ENCODE measurements at places on chromosomes 3 and 15.

DNA sequence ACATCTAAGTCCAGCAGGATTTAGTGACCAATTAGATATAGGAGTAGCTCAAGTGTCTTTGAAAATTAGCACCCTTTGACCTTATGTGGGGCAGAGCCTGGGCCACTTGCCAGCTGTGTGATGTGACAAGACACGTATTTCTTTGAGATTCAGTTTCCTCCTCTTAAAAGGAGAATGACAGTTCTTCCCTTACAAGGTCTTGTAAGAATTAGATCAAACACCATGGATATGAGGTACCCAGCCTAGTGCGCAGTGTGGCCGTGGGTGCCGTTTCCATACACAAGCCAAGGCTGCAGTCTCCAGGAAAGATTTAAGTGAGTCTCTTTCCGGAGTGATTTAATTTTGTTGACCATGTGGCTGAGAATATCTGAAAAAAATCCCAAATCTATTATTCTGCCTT, 46.3 kb downstream of the ARHGAP31 start:
- no peak for DNase-seq

DNA sequence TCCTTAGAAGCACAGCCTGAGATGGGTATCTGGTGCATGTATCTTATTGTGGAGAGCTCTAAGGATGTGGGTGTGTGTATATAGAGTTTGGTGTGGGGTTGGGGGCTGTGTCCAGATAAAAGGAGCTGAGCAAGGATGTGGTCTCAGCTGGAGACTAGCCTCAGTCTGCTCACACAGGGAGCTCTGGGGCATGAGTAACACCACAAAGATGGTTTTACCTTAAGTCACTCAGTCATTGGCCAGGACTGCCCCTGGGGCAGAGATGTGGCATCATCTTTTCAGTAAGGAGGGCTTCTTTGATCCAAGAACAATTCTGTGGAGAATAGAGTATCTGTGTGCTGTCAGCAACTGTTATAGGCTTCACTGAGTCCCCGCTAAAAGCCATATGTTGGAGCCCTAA, 163.4 kb upstream of the NUDT16 start:
- no peak for DNase-seq

DNA sequence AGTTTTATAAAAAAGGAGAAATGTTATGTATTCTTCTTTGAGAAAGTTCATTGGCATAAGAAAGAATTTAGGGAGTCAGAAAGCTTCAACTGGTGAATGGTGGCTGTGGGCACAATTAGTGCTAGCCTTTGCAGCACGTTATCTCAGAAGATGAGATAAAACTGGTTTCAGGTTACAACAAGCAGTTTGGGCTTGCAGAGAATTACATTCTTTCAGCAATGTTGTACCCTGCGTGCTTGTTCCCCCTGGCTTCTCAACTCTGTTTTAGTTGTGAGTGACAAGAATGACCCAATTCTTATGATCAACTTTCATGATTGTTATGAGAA, 31.6 kb upstream of the ACP3 start:
- no peak for DNase-seq

DNA sequence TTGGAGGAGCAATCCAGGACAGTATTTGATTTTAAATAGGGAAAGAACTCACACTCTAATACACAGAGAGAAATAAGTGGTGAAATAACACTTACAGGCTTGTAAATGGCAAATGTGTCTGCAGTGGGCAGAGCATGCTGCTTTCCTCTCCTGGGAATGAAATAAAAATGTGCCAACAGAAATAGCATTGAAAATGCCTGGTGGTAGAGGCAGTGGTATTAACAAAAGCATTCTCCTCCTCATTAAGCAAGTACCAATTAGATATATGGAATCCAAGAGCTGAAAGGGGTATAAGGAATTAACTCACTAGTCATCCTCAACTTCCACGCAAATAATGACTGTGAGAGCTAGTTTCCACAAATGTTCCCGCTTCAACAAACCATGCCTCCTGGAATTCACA, 364.1 kb upstream of the KCNMB2 start:
- no peak for DNase-seq

DNA sequence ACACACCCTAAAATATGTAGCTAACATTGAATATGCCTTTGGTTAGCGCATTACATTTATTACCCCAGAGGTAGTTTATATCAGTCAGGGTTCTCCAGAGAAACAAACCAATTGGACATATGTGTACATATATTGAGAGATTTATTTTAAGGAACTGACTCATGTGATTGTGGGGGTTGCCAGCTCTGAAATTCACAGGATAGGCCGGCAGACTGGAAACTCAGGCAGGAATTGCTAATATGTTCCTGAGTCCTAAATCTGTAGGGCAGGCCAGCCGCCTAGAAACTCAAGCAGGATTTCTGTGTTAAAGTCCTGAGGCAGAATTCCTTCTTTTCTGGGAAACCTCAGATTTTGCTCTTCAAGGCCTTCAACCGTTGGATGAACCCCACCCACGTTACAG, 189.7 kb downstream of the CDIN1 start:
- no peak for DNase-seq

DNA sequence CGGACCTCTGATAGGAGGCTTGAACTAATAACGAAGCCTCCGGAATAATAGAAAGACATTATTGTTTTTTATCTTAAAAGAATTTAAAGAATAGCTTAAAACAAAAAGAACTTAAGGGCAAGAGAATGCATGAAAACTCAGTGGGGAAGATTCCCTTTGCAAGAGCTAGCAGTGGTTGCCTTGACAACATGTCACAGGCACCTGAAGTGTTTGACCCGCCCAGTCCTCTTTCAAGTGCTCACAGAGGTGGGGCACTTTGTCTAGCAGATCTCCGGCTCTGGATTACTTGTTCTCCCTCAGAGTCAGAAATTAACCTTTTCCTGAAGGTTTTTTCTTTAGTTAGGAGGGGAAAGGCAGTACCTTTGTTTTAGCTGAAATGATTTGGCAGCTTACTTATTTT, 37.8 kb downstream of the LARS2 start:
- DNase-seq: no peak

GRCh38 chr3:126554560-126555525, 3.9 kb downstream of the C3orf22 start:
- DNase-seq: no peak

DNA sequence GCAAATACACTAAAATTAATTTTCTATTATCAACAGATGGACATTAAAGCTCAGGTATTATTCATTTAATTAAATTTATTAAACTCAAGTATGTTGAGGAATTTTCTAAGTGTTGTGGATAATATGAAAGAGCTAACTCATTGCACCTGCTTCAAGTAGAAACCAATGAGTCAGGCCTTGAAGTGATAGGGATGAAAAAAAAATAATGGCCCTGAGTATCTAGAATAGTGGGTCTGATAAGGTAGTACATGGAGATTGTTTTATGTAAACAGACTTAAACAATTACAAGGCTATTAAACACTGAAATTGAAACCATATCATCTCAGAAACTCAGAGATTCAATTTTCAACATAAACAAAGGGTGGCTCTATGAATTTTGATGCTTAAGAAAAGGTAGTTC, 857.1 kb upstream of the GBE1 start:
- no peak for DNase-seq

DNA sequence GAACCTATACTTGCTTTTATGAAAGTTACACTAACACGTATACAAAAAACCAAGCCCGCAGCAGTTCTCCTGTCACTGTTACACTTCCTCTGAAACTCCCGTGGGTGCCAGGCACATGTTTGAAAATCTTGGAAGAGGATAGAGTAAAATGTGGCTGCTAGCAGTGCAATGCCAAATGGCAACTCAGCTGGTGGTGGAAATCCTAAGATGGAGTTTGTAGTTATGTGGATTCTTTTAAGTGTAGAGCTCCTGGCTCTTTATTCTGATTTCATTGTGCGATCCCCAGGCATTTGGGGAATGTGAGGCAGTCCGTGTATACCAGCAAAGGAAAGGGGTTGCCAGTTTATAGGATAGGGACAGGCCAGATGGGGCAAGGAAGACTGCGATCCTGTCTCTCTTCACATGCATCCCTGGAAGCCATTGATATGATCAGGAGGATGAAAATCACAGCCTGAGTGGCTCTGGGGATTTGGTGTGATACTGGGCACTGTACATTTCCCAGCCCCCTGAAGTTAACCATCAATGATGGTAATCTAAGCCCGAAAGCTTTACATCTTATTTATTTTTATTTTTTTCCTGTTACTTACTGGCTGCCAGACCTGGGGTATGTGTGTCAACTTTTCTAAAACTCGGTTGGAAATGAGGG, 1.1 kb downstream of the STAC start:
- no peak for DNase-seq

- DNase-seq: no peak
These were observed 115.6 kb downstream of the ETFA start for GRCh38 chr15:76195506-76196268.
